ENCODE measurements at places on chromosomes 7 and 10. TPM values are rescaled to one million over a fixed set of nuclear protein-coding genes. Genes with fewer than 3 reads are reported as not detected.

- no peak for DNase-seq
Observed at GRCh38 chr10:93512565-93512964, 16.2 kb downstream of the CEP55 start.

DNA sequence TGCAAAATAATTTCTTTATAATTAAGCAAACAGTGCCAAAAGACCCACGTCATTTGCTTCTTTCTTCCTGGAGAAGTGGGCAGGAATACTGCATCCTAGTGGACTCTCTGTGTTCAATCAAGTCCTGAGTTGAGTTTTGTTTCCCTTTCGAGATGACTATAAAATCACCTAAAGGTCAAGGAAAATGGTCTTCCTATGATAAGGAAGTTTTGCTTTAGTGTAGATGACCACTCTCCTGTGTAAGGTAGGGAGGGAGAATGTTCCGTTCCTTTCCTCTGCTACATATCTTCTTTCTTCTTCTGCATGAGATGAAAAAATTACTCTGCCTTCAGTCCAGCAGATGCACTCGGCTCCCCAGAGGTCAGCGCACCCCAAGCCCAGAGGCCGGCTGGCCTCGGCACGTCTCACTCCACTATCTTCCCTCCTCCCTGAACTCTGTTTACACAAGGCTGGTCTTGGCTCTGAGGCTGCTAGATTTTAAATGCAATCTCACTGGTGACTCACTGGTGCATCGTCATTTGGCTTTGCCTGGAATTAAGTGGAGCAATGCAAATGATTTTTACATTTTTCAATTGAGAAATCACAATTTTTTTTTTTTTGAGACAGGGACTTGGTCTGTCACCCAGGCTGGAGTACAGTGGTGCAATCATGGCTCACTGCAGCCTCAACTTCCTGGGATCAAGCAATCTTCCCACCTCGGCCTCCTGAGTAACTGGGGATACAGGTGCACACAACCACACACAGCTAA lies 18.6 kb upstream of the VDAC2 start:
- no peak for DNase-seq

- DNase-seq, result no peak
Observed at GRCh38 chr7:77433901-77434300, 17.8 kb upstream of the GSAP start.

Gene GPR26
- not detected for polyA plus RNA-seq

Measured in muscle of arm (tissue), 14 donors.